ENCODE measurements at places on chromosomes 2 and 18. TPM values are rescaled to one million over a fixed set of nuclear protein-coding genes. Genes with fewer than 3 reads are reported as not detected.

CNDP1 gene
- total RNA-seq: 0.75 TPM

SRD5A2 gene
- not detected for total RNA-seq

ARHGEF4 gene
- 20.9 TPM for total RNA-seq

C1QL2 gene
- not detected for total RNA-seq

DNA sequence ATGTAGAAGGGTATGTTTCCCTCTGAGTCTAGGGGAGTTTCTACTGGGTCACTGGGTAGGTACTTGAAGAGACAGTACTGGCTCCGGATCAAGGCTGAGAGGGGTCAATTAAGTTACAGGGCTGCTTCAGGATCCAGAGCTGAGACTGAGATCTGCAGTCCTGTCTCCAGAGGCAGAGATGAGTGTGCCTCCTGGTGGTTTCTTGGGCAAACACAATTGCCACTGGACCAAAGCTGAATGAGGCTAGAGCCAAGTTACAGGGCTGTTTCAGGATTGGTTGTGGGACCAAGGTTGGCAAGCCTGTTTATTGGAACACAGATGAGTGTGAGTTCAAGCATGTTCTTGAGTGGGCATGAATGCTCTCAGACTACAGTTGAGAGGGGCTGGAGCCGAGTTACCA, 157.9 kb downstream of the ADCYAP1 start:
- no peak for DNase-seq

DNA sequence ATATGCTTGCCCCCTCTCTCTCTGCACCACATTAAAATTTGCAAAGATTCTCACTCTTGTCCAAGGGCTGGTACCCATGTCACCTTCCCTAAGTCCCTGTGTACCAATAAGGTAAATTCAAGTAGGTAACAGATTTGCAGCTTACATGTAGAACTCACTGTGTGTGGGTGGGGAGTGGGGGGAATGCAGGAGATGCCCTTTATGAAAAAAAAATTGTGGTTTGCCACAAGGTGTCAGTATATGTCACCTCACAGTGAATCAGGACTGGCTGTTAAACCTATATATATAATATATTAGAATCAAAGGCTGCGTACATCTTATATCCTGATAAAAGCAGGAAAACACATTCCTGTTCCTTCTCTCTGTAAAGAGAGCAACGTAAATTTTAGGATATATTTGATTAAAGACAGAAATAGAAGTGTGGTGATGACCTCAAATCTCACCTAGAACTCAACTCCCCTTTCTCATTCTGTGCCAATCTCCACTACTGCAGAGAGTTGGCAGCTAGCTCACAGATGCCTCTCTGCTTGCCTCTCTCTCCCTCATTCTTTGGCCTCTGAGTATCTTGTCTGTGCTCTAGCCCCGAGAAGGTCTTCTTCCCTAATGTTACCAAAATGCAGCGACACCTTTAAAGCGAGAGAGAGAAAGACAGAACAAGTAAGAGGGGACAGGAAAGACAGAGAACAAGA, 536 bp downstream of the XDH start:
- no peak for DNase-seq

- DNase-seq: no peak
These were observed 160.8 kb upstream of the AGAP1 start for GRCh38 chr2:235333076-235333475.

DNA sequence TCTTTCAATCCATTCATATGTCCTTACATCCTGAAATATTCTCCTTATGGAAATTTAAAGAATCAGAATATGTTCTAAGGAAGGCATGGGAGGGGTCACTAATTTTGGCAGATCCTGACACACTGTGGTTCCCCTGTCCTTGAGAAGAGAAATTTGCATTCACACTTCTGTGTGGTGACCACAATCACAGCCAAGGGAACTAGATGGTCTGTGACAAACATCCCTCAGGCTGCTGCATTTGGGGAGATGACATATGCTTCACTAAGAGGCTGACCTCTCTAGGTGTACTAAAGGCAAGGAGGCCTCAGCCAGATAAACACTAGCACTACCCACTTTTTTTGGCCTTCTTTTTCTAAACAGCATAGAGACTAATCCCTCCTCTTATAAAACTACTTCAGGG, 129.6 kb downstream of the MREG start:
- DNase-seq: no peak

- DNase-seq: no peak
These were observed 93.6 kb downstream of the SATB2 start for GRCh38 chr2:199364153-199364552.

DNA sequence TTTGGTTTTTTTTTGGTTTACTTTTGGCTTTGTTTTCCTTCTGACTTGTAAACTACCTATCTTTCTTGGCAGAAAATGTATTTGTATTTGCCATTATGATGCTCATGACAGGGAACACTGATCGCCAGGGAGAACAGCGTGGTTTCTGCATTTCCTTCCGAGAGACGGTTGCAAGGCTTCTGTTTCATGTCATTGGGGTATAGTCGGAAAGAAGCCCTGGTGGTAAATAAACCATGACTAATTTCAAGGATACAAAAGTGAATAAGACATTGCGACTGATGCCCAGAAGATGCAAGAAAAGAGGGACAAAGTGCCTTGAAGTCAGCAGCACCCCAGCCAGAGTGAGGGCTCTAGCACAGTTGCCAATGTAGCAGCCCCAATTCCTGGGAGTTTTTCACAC, 4.2 kb upstream of the CAPN14 start:
- DNase-seq: no peak

GRCh38 chr2:217725409-217725808, 277.4 kb downstream of the TNS1 start:
- DNase-seq: no peak

DNA sequence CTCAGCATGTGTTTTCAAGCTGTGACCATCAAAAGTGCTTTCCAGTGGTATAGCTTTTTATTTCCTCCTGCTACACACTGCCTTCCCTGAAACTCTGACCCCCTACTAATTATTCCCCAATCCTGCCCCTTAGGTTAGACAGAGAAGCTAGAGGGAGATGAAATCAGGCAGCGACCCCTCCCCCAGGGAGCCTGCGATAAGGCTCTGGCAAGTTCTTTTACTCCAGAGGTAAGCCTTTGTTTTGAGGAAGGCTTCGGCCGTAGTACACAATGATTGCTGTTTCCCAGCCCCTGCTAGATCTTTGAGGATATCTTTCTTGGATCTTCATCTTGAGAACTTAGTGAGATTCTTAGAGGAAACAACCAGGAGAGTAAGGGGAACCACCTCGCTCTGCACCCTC, 33.5 kb upstream of the NOL4 start:
- DNase-seq: no peak

- DNase-seq: no peak
These were observed 222.4 kb downstream of the BCL2 start for GRCh38 chr18:63097178-63097577.

DNA sequence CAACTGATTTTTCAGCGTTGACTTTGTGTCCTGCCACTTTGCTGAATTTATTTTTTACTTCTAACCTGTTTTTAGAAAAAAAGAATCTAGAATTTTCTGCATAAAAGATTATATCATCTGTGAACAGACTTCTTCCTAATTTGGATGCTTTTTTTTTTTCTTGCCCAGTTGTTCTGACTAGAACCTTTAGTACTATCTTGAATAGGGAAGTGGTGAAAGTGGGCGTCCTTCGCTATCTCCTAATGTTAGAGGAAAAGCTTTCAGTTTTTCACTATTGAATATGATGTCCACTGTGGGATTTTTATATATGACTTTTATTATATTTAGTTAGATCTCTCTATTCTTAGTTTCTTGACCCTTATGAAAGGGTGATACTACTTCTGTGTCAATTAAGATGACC, 25.7 kb upstream of the KCNJ13 start:
- no peak for DNase-seq

DNA sequence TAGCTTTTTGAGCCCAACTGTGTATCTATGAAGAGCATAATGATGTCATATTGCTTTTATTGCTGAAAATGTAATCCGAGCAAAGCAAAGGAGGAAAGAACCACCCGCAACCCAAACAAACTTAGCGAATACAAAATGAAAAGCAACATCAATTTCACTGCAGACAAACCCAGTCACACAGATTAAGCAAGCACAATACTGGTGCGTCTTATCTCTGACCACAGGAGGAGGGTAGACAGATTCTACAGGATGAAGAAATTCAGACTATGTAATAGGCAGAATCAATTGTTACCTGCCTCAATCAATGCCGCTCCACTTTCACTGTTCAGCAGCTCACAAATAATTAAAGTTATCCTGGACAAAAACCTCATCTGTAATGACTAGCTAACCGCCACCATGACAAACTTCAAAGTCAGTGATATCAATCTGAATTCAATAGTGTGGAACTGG, 115.5 kb upstream of the SP3 start:
- no peak for DNase-seq

- DNase-seq: no peak
These were observed 170.0 kb downstream of the TXNL1 start for GRCh38 chr18:56468396-56468795.
